ENCODE measurements at places on chromosomes 6 and 20. TPM values are rescaled to one million over a fixed set of nuclear protein-coding genes. Genes with fewer than 3 reads are reported as not detected.

DNA sequence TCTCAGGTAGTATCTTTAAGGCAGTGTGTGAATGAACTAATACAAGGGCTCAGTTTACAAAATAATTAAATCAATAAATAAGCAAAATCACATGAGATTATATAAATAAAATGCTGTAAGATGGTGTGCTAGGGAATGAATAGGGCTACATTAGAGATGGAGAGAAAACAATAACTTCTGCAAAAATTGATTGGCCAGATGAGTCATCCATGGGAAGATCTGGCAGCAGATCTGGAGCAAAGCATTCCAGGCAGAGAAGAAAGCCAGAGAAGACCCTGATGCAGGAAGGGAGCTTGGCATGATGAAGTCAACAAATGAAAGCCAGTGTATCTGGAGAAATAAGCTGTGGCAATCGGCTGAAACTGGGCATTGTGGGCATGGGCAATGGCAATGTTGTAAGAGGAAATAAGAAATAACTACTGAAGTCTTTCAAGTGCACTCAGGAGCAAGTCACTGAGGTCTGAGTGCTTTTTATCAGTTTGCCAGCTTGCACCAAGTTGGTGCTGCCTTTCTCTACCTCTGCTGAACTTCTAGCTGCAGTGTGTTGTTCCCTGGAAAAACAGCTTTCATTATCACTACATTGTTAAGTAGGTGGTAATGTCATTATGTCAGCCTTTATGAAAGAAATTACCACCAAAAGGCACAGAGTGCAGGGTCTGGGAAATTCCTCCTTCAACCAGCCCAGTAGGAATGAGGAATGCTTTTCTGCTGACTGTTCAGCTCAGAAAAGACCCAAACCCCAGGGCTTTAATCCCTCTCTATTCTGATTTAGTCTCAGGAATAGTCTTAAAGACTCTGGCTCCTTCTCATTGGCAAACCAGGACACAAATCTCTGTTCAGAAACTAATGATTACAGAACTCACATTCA lies 231.6 kb downstream of the HTR1B start:
- H3K4me3 ChIP-seq, result no peak overlapping the region
- DNase-seq, result no peak

GRCh38 chr6:35686873-35687555 lies 1.7 kb downstream of the FKBP5 start:
- no peak for DNase-seq
- peak overlapping the region; percentile 99 for H3K4me3 ChIP-seq
- peaks cover 14% of the 10 kb centered on the region for H3K4me1 ChIP-seq
- peaks cover 22% of the 10 kb centered on the region for H3K36me3 ChIP-seq
- peak overlapping the region; percentile 99 for H3K27ac ChIP-seq

DNA sequence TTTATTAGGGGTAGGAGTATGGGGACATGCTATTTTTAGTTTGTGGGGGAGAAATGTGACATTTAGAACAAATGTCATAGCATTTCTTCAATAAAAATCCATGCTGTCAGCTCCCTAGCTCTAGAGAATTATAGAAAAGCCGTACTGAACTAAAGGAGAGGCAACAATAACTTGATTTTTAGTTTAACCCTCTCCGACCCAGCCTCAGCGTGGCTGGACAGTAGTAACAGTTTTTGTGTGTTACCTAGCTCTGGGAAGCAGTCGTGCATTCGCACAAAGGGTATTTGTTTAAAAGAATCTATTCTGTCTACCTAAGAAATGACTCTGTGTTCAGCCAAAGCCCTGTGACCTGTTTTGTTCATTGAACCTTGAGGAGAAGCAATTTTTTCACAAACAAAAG lies 442.4 kb upstream of the SOX4 start:
- DNase-seq, result no peak
- H3K4me3 ChIP-seq, result no peak overlapping the region
- no peaks in the 10 kb centered on the region for H3K36me3 ChIP-seq
- H3K27me3 ChIP-seq, result no peaks in the 10 kb centered on the region

GRCh38 chr6:69926745-69927144 lies 60.4 kb downstream of the COL19A1 start:
- no peak for DNase-seq
- H3K27ac ChIP-seq, result no peak overlapping the region
- no peaks in the 10 kb centered on the region for H3K4me1 ChIP-seq
- H3K4me3 ChIP-seq, result no peak overlapping the region
- H3K27me3 ChIP-seq, result no peaks in the 10 kb centered on the region
- H3K36me3 ChIP-seq, result no peaks in the 10 kb centered on the region

DNA sequence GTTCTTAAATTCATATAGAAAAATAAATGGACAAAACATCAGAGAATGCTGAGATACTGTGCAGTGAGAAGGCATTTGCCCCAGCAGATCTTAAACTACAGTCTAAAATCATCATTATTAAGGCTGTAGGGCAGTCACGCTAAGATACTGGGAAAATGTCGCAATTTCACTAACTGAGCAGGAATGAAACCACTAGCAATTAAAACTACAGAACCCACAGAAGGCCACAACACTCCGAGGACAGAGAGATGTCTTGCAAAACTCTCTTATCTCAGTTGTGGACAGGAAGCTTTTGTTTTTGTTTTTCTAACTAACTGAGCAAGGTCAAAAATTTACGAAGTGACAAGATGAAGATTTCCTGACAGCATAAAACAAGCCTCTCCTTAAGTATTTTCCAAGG lies 18.2 kb downstream of the GNAS-AS1 start:
- no peak overlapping the region for H3K4me3 ChIP-seq
- no peaks in the 10 kb centered on the region for H3K27me3 ChIP-seq
- no peak overlapping the region for H3K27ac ChIP-seq
- H3K36me3 ChIP-seq, result no peaks in the 10 kb centered on the region
- no peak for DNase-seq

GRCh38 chr20:44598423-44599305 lies 16.3 kb downstream of the PKIG start:
- H3K36me3 ChIP-seq, result no peaks in the 10 kb centered on the region
- peak; percentile 50 for DNase-seq
- H3K27me3 ChIP-seq, result no peaks in the 10 kb centered on the region
- H3K4me1 ChIP-seq, result peaks cover 28% of the 10 kb centered on the region
- no peak overlapping the region for H3K4me3 ChIP-seq

DNA sequence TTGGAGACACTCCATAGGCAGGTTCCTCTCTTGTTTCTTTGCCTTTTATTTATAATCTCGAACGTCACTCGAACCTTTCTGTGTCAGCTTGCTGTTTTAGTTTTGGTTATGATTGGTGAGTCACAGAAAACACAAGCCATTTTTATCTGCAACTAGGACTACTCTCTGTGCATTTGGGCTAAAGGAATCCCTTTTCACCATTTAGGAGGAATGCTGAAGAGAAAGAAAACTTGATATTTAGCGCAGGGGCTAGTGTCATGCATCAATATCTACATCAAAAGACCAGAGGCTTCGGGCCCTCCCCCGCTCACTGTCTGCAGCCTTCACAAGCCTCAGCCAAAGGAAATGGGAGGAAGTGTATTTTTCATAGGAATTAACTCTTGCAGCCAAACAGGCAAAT lies 507.8 kb upstream of the CITED2 start:
- H3K4me3 ChIP-seq, result no peak overlapping the region
- no peaks in the 10 kb centered on the region for H3K36me3 ChIP-seq
- H3K27me3 ChIP-seq, result no peaks in the 10 kb centered on the region
- DNase-seq, result no peak

DNA sequence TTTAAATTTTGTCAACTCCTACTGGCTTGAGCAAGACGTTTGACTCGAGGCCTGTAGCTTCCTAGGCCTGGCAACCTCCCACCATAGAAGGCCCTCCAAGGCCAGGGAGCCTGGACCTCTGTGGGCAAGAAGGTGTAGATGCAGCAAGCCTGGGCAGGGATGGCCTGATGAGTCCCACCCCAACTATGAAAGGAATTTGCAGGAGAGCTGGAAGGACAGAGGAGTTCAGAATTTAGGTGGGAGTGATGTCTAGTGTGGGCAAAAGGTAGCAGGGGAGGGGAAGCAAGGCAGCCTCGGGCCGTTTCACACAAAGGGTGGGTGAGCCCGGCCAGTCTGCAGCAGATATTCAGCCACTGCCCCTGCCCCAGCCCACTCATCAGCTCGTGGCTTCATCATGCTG lies 245.2 kb downstream of the CDH26 start:
- no peaks in the 10 kb centered on the region for H3K36me3 ChIP-seq
- H3K4me1 ChIP-seq, result no peaks in the 10 kb centered on the region
- H3K27ac ChIP-seq, result no peak overlapping the region
- no peaks in the 10 kb centered on the region for H3K27me3 ChIP-seq
- no peak for DNase-seq

- H3K27ac ChIP-seq, result no peak overlapping the region
- no peaks in the 10 kb centered on the region for H3K4me1 ChIP-seq
- no peak for DNase-seq
- H3K4me3 ChIP-seq, result no peak overlapping the region
Observed at GRCh38 chr6:134094441-134094840, 42.0 kb upstream of the SLC2A12 start.

- DNase-seq, result no peak
- no peaks in the 10 kb centered on the region for H3K36me3 ChIP-seq
Observed at GRCh38 chr20:11891077-11891775, 26.5 kb upstream of the BTBD3 start.

GRCh38 chr20:22720206-22720605 lies 135.8 kb upstream of the FOXA2 start:
- no peak overlapping the region for H3K4me3 ChIP-seq
- no peak overlapping the region for H3K27ac ChIP-seq
- H3K36me3 ChIP-seq, result no peaks in the 10 kb centered on the region
- DNase-seq, result no peak

DNA sequence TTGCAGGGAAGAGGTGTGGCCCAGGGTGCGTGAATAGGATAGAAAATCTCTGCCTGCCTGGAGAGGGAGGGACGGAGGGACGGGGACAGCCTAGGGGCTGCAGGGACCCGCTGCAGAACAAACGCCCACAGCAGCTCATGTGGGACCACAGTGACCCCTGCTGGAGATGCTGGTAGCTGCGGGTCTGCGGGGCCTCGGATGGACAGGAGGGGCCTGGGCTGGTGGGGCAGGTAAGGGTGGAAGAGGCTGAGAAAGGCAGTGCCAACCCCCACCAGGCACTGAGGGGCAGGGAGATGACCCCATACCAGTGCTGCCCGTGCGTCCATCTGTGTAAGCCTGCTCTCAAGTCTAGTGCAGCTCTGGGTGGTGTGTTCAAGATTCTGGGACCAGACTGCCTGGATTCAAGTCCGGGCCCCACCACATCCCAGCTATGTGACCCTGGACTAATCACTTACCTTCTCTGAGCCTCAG lies 39.4 kb downstream of the KIAA1755 start:
- H3K36me3 ChIP-seq, result no peaks in the 10 kb centered on the region
- no peaks in the 10 kb centered on the region for H3K27me3 ChIP-seq
- no peak overlapping the region for H3K4me3 ChIP-seq
- peak; percentile 87 for DNase-seq
- no peak overlapping the region for H3K27ac ChIP-seq
- no peaks in the 10 kb centered on the region for H3K4me1 ChIP-seq

GRCh38 chr6:43454696-43455530 lies 435 bp downstream of the DLK2 start:
- H3K27ac ChIP-seq, result no peak overlapping the region
- no peaks in the 10 kb centered on the region for H3K4me1 ChIP-seq
- H3K36me3 ChIP-seq, result no peaks in the 10 kb centered on the region
- DNase-seq, result peak; percentile 92

- no peaks in the 10 kb centered on the region for H3K27me3 ChIP-seq
- H3K36me3 ChIP-seq, result no peaks in the 10 kb centered on the region
- no peak overlapping the region for H3K4me3 ChIP-seq
- no peaks in the 10 kb centered on the region for H3K4me1 ChIP-seq
Observed at GRCh38 chr20:51928931-51929330, 126.6 kb upstream of the SALL4 start.

- no peak overlapping the region for H3K4me3 ChIP-seq
- H3K27me3 ChIP-seq, result no peaks in the 10 kb centered on the region
- no peak overlapping the region for H3K27ac ChIP-seq
- no peaks in the 10 kb centered on the region for H3K36me3 ChIP-seq
- no peaks in the 10 kb centered on the region for H3K4me1 ChIP-seq
- no peak for DNase-seq
Observed at GRCh38 chr20:46031014-46031569, 2.1 kb downstream of the SLC12A5 start.

GRCh38 chr6:134523903-134524650 lies 206.2 kb upstream of the SGK1 start:
- no peak for DNase-seq
- H3K27me3 ChIP-seq, result no peaks in the 10 kb centered on the region
- no peak overlapping the region for H3K27ac ChIP-seq
- no peaks in the 10 kb centered on the region for H3K36me3 ChIP-seq

DNA sequence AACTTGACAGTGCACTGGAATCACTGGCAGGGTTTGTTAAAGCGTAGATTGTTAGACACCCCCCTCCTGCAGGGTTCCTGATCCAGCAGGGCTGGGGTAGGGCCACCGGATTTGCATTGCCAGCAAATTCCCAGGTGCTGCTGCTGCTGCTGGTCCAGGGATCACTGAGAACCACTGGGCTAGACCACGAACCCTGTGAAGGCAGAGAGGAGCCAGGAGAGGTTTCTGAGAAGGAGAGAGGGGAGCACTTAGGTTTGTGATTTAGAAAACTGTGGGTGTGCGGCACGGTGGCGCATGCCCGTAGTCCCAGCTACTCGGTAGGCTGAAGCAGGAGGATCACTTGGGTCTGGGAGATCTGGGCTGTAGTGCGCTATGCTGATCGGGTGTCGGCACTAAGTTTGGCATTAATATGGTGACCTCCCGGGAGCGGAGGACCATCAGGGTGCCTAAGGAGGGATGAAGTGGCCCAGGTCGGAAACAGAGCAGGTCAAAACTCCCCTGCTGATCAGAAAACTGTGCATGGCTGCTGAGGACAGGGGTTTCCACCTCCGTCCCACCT lies 53.6 kb upstream of the FAM83D start:
- peaks cover 45% of the 10 kb centered on the region for H3K4me1 ChIP-seq
- peak overlapping the region; percentile 81 for H3K27ac ChIP-seq
- H3K27me3 ChIP-seq, result no peaks in the 10 kb centered on the region
- no peak for DNase-seq
- no peak overlapping the region for H3K4me3 ChIP-seq

DNA sequence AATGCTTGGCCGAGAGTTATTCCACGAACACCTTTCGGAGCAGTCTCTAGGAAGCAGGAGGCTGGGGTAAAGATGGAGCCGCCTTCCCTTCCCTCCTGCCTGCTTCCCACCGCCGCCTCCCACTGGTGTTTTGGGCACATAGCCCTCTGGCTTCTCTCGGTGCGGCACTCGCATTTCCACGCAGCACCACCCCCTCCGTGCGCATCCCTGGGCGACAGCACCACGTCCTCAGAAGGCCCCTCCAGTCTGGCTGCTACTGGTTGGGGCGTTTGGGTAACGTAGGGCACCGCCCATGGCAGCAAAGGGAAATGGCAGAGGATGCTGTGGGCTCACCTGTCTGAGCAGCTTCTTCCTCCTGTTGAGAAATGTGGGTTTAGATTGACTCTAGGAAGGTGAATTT lies 2.4 kb downstream of the COL20A1 start:
- no peak overlapping the region for H3K4me3 ChIP-seq
- no peaks in the 10 kb centered on the region for H3K36me3 ChIP-seq
- H3K27me3 ChIP-seq, result no peaks in the 10 kb centered on the region

- no peak overlapping the region for H3K27ac ChIP-seq
- no peaks in the 10 kb centered on the region for H3K4me1 ChIP-seq
- no peaks in the 10 kb centered on the region for H3K27me3 ChIP-seq
- no peaks in the 10 kb centered on the region for H3K36me3 ChIP-seq
Observed at GRCh38 chr6:124029567-124029966, 225.9 kb downstream of the NKAIN2 start.

Gene SOX18
- total RNA-seq, result 3.4 TPM

Gene NRSN1
- not detected for total RNA-seq

Gene CAP2
- total RNA-seq, result 2.3 TPM

Gene PRL
- not detected for total RNA-seq

Gene IP6K3
- 1.9 TPM for total RNA-seq

Gene CDS2
- 24.6 TPM for total RNA-seq

Gene SLC32A1
- total RNA-seq, result not detected

Gene DPPA5
- total RNA-seq, result not detected

Gene OLIG3
- total RNA-seq, result not detected

Gene TRIM10
- 5.6 TPM for total RNA-seq

Gene HLA-DQA2
- total RNA-seq, result not detected

Gene ZBTB46
- total RNA-seq, result 1.9 TPM

Gene PFDN4
- 11.0 TPM for total RNA-seq

Gene TDRD6
- 0.83 TPM for total RNA-seq

Gene TDP2
- 69.3 TPM for total RNA-seq

Data from Peyer's patch (tissue), 4 donors.